ENCODE measurements at places on chromosomes 5 and 9.

GRCh38 chr5:120765189-120765588 lies 301.1 kb downstream of the PRR16 start:
- no peak for DNase-seq

- no peak for DNase-seq
Observed at GRCh38 chr5:174320051-174320450, 274.5 kb downstream of the NSG2 start.

DNA sequence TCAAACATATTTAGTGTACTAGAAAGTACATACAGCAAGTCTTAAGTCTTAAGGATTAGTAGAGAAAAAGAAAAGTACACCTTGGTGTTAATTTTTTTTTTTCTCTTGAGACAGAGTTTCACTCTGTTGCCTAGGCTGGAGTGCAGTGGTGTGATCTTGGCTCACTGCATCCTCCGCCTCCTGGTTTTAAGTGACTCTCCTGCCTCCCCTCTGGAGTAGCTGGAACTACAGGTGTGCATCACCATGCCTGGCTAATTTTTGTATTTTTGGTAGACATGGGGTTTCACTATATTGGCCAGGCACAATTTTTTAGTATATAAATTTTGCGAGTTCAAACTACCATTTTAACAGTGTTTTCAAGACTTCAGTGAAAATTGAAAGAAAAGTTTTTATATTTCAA lies 1941.1 kb upstream of the CDH6 start:
- DNase-seq = no peak

- DNase-seq = no peak
Observed at GRCh38 chr9:9992936-9993335, 619.9 kb downstream of the PTPRD start.

DNA sequence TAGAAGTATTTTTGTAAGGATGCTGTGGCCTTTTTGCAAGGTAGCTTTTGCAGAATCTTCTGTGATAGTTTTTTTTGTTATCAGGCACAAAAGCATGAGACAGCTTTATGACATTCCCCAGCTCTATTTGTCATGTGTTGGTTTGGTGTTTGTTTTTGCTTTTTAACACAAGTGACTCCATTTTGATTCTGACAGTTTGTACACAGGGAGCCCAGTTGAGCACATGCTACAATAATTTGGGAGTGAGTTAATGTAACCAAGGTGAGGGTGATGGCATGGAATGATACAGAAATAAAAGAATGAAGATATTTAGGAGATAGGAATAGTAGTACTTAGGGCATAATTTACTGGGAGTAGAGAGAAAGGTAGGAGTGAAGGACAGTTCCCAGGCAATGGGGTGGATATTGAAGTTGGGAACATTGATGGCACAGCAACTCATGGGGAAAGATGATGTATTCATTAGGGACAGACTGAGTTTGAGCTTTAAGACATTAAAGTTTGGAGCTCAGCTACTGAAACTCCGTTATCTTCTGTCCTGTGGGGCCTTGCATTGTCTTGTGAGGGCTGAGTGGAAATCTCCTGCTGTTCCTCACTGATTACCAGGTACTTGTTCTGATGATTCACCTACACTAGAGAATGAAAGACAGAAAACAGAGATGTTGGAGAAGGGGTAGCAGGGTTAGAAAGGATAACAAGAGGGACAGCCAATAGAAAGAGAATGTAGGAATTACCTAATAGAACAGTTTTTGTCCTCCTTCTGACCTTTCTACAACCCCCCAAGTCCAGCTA lies 88.3 kb upstream of the CCDC112 start:
- no peak for DNase-seq

GRCh38 chr5:79560771-79561524 lies 47.0 kb upstream of the HOMER1 start:
- DNase-seq = no peak

GRCh38 chr9:110115826-110116542 lies 92.0 kb downstream of the C9orf152 start:
- DNase-seq = no peak

GRCh38 chr5:122844910-122845228 lies 544 bp upstream of the SNX24 start:
- no peak for DNase-seq

DNA sequence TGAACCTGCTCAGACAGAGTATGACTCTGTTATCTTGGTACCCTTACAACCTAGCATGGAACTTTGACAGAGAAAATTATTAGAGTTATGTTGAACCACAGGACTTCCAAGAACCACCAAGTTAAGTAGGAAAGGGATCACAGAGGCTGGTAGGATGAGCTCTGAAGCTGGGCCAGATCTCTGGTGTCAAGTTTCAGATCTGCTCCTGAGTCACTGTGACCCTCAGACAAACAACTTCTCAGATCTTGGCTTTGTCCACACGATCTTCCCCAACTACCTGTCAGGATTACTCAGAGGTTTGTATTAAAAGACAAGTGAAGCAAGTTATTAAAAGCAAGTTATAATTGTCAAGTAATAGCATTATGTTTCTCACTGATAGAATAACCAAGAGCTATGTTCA lies 189.0 kb downstream of the SEC61B start:
- DNase-seq = no peak

DNA sequence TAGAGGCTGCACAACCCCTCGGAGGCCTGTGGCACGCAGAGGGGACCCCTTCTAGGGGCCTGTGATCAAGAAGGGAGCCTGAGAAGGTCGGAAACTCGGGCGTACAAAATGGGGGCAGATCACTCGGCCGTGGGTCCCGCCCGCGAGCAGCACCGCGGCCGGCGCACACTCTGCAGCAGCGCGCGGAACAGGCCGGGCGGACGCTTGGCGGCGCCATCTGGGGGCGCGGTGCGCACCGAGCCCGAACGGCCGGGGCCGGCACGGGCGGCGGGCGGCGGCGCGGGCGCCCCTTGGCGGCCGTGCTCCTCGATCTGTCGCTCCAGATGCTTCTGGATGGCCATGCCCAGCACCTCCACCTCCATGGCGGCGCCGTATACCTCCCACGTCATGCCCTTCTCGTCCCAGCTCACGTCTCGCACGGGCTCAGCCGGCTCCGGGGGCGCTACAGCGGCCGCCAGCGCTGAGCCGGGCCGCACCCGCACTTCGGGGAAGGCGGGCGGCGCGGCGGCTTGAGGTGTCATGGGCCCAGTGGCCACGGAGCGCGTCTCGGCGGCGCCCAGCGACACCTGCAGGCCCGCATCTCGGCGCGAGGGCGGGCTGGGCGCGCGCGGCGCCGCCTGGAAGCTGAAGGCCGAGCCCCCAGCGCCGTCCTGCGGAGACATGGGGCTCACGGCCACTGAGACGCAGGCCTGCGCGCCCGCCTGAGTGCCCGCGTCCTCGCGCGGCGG lies 13.1 kb downstream of the GPRIN1 start:
- DNase-seq = peak; percentile 60

DNA sequence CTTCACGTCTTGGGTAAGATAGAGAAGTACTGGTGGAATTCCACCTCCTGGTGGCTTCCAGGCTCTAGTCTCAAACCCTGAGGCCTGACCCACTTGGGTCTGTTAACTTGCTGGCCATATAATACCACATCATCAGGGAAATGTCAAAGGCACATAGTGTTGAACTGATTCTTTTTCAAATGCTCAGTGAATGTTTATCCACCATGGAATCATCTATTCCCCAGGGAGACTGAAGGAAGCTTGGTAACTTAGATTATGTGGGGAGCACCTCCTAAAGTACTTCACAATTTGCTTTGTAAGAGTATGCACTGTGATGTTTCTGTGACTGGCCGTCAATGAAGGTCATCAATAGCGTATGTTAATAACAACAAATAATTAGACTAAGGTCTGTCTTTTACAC lies 16.1 kb downstream of the MACROH2A1 start:
- DNase-seq = no peak

DNA sequence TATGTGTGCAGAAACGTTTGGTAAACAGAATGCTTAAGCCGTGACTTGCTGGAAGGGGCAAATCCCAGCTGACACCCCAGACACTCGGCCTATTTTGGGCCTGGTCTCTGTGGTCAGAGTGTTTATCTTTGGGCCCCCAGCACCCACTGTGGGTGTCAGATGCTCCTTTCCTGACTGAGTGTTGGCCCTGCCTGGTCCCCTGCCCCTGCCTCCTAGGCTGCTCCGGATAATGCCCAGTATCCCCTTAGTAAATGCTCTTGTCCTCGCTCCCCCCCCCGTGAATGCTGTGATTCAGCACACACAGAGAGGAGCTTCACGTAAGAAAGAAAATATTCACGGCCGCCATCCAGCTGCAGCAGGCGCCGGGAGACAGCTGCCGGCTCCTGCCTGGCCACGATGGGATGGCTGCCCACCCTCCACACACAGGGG lies 11.3 kb upstream of the ANGPTL2 start:
- DNase-seq = no peak

- no peak for DNase-seq
Observed at GRCh38 chr5:107376546-107377276, 294.0 kb downstream of the EFNA5 start.

- no peak for DNase-seq
Observed at GRCh38 chr9:102855641-102856040, 139.5 kb upstream of the CYLC2 start.

DNA sequence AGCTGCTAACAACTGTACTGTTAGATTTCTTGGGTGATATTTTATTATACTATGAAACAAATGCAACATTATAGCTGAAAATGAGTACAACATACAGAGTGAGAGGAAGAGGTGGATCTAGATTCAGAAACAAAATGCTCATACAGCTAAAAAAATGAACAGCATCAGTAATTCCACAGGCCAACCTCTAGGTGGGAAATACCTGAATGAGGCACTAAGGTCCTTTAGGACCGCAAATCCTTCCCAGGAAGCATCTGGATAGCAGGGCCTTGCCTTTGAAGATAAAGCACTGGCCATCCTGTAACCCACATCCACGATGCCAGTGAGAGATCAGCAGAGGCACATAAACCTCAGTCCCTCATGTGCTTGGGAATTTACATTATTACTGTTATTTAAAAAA lies 310.8 kb downstream of the YTHDC2 start:
- no peak for DNase-seq

Data from activated effector memory CD4-positive, alpha-beta T cell treated with Interleukin-2 at 50 U/mL for 16 hours (primary cell).